Hematopoietic multipotent progenitor cell treated with erythropoietin and hydrocortisone succinate and interleukin-3 and kit ligand, for 6 days (in vitro differentiated cells): ENCODE measurements at places on chromosomes 1 and 21.
A peak's percentile ranks its signal among the peaks of the same experiment; 100 is the strongest.

DNA sequence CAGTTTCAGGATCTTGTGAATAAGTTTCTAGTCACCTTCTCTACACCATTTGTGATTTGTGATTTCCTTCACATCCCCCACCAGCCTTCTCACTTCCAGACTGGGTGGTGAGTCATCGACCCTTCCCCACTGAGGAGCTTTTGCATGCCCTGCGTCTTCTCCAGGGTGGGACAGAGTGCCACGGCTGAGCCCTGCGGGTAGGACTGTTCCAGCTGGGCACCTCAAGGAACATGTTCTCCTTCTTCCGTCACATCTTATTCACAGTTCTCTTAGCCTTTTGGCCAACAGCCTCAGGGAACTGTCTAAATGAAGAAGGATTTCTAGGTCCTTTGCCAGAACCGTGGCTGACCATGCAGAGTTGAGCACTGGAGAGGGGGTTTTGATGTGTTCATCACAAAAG lies 116.5 kb downstream of the TMEM53 start:
- DNase-seq: no peak

DNA sequence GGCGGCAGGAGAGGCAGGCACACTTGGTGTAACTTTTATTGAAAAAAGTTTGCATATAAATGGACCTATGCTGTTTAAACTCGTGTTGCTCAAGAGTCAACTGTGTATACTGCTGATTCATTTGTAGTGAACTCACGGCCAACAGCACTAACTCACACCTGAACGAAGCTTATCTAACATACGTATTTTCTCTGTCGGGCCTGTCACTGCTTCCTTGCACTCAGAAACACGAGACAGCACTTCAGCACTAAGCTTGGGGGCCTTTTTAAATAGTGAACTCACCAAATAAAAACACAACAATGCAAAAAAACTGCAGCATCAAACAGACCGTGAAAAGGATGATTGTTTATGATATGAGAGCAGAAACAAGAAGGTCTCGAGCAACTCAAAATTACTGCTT lies 58.9 kb upstream of the NEK2 start:
- DNase-seq: no peak

GRCh38 chr1:159990005-159990404 lies 36.0 kb upstream of the SLAMF9 start:
- DNase-seq: no peak

GRCh38 chr21:29175408-29176134 lies 45.1 kb downstream of the MAP3K7CL start:
- no peak for DNase-seq

DNA sequence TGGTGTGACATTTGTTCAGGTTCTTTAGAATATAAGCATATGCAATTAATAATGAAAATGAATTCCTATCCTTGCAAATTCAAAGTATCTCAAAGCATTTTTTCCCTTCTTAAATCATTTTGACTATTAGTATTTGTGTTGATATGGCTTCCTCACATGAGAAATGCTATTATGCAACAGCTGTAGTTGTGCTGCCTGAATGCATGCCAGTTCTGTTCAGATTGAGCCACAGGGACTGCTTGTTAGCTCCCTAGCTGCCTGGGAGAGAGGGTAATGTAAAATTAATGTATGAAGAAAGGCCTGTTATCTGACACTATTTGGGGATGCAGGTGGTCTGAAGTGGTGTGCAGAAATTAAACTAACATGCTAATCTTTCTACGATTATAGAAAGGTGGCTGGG lies 45.5 kb downstream of the CACHD1 start:
- peak; percentile 17 for DNase-seq

DNA sequence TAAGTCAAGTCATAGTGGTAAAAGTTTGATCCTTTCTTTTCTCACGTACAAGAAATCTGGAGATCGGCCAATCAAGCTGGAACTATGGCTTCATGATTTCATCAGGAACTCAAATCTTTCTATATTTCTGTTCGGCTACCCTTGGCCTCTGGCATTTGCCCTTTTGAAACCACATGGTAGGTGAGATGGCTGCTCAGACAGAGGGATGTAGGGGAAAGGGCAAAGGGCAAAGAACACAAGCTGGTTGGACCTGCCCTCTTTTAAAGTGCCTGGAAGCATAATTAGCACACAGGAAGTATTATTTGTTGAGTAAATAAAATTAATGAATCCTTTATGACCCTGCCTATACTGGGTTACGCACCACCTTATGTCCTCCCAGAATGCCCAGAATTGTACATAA lies 11.5 kb upstream of the RGS1 start:
- DNase-seq: no peak

DNA sequence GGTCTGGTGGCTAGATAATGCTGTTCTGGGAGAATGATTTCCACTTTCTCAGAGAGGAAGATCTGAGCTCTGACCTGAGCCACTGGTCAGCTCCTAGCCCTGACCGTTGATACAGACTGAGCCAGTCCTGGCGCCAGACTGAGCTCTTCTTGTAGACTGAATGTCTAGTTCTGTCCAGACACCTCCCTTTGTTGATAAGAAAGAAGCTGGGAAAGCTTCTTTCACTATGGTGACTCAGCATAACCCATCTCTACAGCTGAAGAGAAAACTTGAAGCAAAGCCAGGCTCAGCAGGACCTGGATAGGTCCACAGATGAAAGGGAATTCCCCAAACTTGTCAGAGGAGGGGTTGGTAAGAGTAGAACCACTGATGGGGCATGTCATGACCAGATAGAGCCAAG lies 9.9 kb upstream of the TRABD2B start:
- peak; percentile 50 for DNase-seq

- DNase-seq: no peak
These were observed 1.9 kb upstream of the SLFNL1 start for GRCh38 chr1:41023279-41023990.

DNA sequence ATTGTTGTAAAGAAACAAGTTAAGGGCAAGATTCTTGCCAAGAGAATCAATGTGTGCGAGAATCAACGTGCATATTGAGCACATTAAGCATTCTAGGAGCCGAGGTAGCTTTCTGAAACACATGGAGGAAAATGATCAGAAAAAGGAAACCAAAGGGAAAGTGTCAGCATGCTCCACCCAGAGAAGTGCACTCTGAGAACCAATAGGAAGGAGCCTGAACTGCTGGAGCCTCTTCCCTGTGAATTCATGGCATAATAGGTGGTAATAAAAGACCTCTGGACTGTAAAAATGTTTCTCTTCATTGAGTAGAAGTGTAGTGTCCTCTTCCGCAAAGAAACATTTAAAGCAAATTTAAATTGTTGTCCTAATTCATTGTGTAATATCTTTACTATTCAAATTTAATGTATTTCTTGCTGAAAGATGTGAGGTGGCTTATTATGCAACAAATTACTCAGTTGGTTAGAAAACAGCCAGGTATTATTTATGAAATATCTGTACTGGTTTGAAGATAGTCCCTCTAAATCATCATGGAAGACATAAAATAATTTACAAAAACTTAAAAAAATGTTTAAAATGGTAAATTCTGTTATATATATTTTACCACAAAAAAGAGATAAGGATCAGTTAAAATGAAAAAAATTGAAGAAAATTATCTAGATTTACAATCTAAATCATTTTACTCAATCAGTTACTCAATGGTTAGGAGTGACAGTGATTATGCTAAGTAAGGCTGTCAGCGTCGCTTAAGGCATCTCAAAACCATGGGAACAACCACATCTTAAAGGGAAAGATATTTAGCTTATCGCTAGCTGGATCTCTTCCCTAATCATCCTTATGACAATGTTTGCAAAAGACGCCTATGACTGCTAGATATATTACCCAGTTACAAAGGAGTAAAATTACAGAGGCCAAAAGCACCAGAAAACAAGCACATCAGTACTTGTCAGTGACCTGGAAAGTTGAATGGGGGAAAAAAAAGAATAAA lies 31.3 kb downstream of the NVL start:
- no peak for DNase-seq

GRCh38 chr1:8860738-8861516 lies 17.6 kb downstream of the ENO1 start:
- DNase-seq: no peak

GRCh38 chr1:50080904-50081586 lies 27.7 kb upstream of the ELAVL4 start:
- peak; percentile 33 for DNase-seq

DNA sequence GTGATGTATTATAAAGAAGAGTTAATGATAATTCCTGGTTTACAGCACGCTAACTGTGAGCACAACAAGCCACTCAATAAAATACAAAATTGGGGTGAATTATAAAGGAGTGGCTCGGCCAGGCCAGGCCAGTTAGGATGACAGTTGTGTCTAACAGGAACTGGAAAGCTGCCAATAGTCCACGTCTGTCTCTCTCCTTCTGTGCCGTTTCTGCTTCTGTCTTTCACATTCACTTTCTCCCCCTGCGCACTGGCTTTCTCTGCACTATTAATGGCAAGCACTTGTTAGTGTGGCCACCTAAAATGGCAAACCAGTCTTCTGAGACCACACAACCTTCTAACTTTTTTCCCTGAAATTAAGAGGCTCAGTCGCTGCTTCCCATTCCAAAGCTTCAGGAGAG lies 394.3 kb downstream of the NTNG1 start:
- peak; percentile 33 for DNase-seq

GRCh38 chr1:168279253-168279652 lies 1.4 kb upstream of the TBX19 start:
- DNase-seq: no peak

DNA sequence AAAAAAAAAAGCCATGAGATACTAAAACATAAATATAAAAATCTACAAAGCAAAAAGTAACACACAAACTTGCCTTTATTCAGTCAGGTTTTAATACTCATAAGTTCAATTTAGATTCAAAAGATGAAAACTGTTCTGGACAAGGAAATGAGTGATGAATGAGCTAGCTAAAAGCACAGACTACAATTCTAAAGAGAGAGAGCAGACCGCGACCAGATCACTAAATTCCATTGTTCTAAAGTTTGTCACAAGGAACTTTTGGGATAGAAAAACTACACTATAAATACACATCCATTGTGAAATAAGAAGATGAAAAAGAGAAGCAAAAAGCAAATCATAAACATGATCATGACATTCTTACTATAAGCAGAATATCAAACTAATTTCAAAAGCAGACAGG lies 1.7 kb downstream of the ODF2L start:
- DNase-seq: no peak

DNA sequence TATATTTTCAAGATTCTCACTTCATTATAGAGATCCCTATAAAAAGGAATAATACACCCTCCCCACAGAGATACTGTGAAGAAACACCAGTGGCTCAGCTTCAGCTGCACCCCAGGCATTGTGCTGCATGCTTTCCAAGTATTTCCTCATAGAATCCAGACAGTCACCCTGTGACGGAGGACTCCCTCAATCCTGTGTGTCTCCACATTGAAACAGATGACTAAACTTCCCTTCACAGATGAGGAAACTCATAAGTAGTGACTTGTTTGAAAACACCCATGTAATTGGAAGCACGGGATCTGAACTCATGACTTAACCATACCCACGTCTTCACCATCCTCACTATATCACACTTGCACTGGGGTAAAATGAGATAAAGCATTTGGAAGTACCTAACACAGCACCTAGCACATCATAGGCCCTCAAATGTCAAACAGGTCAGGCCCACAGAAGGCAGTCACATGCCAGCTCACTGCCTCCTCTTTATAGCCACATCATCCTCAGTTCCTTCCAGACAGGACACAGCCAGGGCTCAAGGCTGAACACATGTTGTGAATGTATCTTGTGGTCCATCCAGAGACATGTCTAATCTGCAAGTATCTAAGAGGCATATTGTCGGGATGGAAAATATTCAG lies 55.2 kb downstream of the GPR161 start:
- no peak for DNase-seq

DNA sequence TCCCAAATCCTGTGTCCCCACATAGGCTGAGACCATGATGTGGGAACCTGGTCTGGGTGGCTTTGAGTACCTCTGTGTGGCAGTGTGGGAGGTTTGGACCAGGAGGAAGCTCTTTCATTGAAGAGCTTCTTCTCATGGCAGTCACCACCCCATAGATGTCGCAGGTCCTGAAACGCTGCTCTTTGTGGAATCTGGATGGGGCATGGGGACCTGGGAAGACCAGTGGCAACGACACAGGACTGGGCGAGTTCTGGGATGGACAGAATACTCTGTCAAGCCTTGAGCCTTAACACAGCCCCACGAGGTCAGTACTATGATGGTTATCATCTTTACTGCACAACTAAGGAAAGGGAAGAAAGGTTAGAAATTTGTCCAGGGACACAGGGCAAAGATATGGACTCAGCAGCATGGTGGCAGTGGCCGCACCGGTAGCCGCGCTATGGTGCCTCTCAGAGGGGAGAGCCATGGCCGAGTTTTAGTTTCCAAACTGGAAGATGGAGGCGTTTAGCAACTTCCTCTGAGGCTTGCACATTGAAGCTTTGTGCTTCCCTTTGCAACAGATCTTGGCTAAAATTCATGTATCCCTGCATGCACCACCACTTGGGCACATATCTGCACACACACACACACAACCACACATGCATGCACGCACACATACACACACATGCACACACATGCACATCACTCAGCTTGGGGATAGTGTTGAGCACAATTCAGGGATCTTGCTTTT lies 117.7 kb upstream of the C1orf174 start:
- DNase-seq: no peak

DNA sequence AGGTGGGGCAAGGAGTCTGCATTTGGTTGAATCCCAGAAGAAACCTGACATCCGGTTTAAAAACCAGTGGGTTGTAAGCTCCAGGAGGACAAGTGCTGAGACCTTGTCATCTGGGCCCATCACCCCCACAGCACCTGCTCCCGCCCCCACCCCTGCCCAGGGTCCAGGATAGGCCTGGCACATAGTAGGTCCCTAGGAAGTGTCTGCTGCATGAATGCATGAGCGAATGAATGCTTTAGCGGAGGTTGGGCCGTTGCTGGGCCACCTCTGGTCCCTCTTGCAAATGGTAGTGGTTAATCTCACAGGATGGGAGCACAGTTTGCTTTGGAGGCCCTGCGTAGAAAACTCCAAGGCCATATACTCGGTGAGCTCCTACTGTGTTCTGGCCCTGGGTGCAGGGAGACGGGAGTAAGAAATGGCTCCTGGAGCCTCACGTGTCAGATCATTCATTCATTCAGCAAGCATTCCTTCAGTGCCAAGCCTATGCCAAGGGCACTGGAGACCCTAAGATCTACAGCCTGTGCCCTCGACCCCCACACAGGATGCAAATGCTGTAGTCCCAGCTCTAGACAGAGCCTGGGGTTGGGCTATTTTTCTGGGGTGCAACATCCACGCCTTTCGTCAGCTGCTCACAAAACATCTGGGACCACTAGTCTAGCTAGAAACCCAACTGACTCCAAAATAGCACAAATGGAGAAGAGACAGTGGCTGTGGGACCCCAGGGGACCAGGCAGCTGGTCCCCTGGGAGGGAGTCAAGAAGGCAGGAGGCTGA lies 28.9 kb downstream of the EPHA2 start:
- no peak for DNase-seq
